ENCODE measurements at places on chromosomes 4 and X.

DNA sequence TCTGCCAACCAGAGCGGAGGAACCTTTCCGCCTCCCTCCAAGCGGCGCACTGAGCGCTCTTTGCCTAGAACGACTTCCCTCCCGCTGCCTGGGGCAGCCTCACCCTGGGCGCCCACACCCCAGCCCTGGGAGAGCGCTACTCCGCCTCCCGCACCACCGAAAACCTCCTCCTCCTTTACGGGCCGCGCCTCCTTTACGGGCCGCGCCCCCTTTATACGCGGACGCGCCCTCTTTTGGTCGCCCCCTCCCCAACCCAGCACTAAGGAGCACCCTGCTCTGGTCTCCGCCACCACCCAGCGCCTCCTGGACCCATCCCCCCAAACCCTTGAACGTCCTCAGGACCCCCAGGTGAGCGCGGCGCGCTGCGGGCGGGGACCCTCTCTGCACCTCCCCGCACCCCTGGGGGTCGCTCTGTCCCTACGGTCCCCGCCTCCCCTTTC lies 586 bp upstream of the NSG1 start:
- no peak for DNase-seq

DNA sequence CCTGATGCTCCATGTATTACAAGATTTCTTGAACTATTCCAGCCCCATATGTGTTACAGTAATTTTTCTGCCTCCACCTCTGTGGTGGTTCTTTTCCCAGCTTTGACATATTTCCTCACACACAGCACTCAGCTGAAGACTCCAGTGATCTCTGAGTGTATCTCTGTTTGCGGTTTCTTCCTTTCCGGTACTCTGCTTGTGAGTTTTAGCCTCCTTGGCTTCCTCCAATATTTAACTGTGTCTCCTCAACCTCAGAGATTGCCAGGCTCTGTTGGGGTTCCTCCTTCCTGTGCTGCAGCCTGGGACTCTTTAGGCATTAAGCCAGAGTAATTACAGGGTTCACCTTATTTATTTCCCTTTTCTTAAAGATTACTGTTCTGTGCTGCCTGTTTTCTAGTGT lies 73.2 kb downstream of the NFKB1 start:
- peak; percentile 60 for DNase-seq

GRCh38 chr4:26252349-26253025 lies 68.3 kb upstream of the RBPJ start:
- DNase-seq = no peak

- peak; percentile 74 for DNase-seq
Measured at GRCh38 chr4:159002950-159003349, 99.9 kb upstream of the RAPGEF2 start.

- DNase-seq = no peak
Measured at GRCh38 chrX:117510453-117510852, 606.2 kb downstream of the KLHL13 start.

GRCh38 chr4:144499777-144500176 lies 146.2 kb upstream of the HHIP start:
- no peak for DNase-seq

DNA sequence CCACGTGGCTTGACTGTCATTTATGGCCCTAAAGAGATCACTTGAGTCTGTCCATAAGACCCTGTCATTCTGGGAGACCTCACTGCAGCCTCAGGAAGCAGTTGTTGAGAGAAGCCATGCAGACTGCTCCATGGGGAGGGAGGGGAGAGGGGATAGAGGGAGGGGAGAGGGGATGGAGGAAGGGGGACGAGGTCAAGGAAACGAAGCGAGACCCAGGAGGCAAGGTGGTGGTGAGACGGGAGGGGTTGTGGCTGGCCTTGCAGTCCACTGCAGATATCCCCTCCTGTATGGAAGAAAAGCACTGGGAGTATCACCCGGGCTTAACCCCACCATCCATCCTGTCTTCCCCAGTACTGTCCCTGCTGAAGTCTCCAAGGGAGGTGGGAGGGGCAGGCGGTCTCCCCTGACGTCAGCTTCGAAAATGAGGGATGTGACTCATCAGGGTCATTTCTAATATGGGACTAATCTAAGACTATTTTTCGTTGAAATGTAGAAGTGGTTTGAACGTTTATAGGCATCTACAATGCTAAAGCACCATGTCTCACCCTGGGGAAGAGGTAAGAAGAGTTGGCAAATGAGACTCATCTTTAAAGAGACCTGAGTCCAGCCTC lies 5.6 kb downstream of the TMEM255A start:
- peak; percentile 4 for DNase-seq

DNA sequence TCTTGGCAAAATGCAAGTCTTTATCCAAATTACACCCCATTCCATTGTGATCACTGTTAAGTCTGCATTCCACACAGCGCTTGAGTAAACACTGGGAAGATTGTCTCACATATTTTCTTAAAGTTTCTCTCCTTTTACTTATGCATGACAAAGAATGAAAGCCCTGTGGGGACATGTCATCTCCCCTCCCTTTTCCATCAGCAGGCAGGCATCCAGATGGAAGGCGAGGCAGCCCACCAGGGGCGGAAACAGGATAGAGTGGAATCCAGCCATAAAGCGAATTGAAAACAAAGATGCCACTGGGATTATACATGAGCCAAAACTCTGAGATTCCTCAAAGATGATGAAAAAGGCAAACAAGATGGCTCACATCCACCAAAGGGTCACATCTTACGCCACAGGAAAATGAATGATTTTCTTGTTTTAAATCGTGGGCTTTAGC lies 78.2 kb downstream of the AFAP1 start:
- peak; percentile 96 for DNase-seq

DNA sequence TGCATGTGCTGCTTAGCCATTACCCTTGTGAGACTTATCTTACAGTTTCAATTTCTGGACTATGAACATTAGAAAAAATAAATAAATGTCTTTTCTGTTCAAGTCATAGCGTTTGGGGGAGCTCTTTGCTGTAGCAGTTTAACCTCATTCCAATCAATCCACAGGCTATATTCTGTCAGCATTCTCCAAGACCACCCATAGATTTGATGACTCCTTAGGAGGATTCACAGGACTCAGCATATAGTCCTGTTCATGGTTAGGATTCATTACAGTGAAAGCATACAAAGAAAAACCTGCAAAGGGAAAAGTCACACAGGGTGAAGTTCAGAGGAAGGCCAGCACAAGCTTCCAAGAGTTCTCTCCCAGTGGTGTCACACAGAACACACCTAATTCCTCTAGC lies 180.5 kb downstream of the ADAMTS3 start:
- peak; percentile 35 for DNase-seq

DNA sequence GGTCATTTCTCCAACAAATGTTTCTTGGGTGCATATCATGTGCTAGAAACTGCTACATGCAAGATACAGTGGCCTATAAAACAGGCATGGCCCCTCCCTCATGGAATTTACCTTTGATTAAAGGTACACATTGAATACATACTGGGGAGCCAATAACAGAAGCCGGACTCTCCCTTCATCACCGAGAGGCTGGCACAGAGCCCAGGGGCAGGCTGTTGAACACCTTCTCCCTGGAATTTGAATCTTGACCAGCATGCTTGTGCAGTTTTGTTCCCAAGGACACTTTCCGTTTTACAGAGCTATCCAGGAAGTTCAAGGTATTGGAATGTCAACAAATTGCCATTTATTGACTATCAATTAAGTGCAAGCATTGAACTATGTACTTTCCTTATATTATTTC lies 33.2 kb downstream of the PPARGC1A start:
- no peak for DNase-seq

- DNase-seq = no peak
Measured at GRCh38 chrX:85544609-85545008, 165.1 kb upstream of the POF1B start.
